ENCODE measurements at places on chromosomes 5 and 9.
A peak's percentile ranks its signal among the peaks of the same experiment; 100 is the strongest.

- DNase-seq = no peak
Observed at GRCh38 chr9:121324755-121325154, 45.3 kb downstream of the STOM start.

DNA sequence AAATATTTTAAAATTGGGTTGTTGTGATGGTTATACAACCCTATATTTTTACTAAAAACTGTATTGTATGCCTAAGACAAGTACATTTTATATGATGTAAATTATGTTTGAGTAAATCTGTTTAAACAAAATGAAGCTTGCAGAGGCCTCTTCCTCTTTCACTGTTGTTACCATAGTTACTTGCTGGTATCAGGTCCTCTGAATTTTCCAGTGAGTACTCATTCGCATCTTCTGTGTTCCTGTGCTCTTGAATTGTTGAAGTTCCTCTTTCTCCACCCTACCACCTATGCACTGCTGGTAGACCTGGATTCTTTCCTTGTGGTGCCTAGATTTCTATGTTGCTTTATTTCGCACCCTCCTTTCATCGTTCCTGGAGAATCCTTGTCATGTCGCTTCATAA lies 938.5 kb upstream of the ACO1 start:
- DNase-seq = no peak

GRCh38 chr5:156475182-156476157 lies 148.5 kb downstream of the SGCD start:
- DNase-seq = peak; percentile 27

DNA sequence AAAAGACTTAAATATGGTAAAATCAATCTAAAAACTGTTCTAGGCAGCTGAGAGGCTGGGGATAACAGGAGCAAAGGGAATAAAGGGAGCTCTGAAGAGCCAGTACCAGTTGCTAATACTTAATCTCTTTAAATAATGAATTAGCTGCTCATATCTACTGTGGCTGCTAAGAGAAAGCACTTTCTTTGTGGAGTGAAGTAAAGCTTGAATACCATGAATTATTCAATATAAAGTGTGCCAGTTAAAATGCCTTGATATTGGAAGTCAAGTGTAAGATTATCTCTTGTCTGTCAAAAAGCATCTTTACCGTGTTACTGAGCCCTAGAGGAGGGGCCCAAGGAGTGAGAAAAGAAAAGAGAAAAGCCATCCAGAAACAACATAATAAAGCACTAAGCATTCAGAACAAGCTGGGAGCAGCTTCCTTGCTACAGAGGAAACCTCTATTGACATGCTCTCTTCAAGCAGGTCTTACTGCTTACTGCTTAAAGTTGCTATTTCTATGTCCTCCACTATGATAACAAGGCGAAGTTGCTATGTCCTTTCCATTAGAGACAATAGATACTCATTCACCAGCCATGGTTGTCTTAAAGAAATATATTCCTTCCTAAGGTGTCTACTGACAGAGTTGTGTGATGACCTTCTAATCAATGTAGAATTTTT lies 297.4 kb downstream of the CETN3 start:
- DNase-seq = no peak

All from neuronal stem cell (in vitro differentiated cells).